ENCODE measurements at places on chromosomes 16 and 17. TPM values are rescaled to one million over a fixed set of nuclear protein-coding genes. Genes with fewer than 3 reads are reported as not detected.
A peak's percentile ranks its signal among the peaks of the same experiment; 100 is the strongest.

- DNase-seq, result no peak
Measured at GRCh38 chr17:49382556-49382955, 20.5 kb upstream of the ZNF652 start.

- DNase-seq, result peak; percentile 65
Measured at GRCh38 chr16:56370875-56371659, 54.3 kb downstream of the AMFR start.

DNA sequence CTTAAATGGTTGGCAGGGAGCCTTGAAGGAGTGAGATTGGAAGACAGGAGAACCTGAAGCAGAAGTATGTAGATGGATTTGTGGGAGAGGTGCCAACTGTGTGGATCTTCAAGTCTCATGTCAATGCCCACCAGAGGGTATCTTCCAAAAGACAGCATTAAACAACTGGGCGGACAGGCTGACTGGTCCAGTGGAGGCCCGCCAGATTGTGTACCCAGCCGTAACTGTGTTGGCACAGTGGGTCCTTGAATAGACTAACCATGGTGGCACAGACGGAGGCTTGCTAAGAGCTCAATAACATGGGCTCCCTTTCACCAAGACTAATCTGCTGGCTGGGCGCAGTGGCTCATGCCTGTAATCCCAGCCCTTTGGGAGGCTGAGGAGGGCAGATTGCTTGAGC, 24.2 kb upstream of the RBBP6 start:
- DNase-seq, result no peak

DNA sequence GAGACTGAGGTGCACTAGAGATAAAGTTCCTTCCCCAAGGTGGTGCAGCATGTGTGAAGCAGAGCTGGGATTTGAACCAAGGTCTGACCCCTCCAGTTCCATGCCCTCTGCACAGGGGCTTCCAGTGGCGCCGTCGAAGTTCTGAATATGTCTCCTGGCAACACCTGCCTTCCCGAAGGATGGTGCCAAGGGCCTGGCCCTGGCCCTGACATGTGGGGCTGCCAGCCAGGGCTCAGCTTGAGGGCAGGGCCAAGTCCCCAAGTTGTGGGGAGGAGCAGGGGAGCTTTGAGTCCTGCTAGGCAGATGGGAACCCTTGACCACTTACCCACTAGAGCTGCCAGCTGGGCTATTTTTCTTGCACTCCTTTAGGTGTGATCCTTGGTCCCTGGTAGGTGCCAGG, 56.4 kb downstream of the NKD1 start:
- DNase-seq, result no peak

GRCh38 chr17:56172517-56172982, 19.3 kb downstream of the ANKFN1 start:
- peak; percentile 58 for DNase-seq

GRCh38 chr17:72422505-72423285, 301.9 kb downstream of the SOX9 start:
- DNase-seq, result peak; percentile 59

GRCh38 chr16:8175411-8175810, 414.9 kb downstream of the TMEM114 start:
- DNase-seq, result no peak

The PDPR gene
- 33.6 TPM for total RNA-seq

- DNase-seq, result peak; percentile 7
Measured at GRCh38 chr16:31253642-31254045, 6.1 kb upstream of the ITGAM start.

The KRT24 gene
- not detected for total RNA-seq

GRCh38 chr17:40951011-40951622, 13.7 kb upstream of the KRT23 start:
- no peak for DNase-seq

DNA sequence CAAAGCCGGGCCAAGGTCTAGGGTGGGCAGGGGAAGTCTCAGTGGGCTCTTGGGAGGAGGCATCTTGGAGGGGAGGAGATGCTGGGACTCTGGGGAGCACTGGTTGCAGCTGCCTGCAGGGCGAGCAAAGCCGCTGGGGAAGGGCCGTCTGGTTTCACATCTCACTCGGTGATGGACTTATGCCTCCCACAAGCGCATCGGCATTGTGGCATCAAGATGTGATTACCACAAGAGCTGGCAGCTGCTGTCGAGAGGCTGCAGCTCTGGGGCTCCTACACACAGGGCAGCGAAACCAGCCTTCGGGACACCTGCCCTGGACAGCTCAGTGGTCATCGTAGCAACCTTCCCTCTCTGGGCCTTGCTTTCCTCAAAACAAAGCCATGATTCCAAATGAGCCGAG, 3.1 kb upstream of the KCNJ12 start:
- DNase-seq, result no peak

GRCh38 chr17:76630151-76630550, 13.4 kb downstream of the ST6GALNAC1 start:
- DNase-seq, result no peak

The OR1A1 gene
- total RNA-seq, result not detected

DNA sequence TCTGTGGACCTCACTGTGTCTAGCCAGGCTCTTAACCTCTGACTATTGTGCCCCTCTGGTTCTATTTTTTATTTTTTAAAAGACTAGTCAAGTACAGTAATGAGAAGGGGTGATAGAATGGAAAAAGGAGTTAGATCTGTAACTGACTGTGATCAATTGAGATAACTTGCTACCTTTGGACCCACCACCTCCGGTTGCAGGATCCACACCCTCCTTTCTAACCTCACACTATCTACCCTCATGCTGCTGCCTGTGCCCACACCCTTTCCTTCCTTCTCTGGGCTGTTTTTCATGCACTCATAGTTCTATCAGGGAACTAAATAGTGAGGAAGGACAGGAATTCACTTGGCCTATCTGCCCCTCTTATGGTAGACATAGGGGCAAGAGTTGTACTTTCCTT, 172.3 kb downstream of the KATNIP start:
- DNase-seq, result no peak

GRCh38 chr17:83173914-83174361, 94.5 kb downstream of the METRNL start:
- DNase-seq, result no peak

The HASPIN gene
- 0.55 TPM for total RNA-seq

DNA sequence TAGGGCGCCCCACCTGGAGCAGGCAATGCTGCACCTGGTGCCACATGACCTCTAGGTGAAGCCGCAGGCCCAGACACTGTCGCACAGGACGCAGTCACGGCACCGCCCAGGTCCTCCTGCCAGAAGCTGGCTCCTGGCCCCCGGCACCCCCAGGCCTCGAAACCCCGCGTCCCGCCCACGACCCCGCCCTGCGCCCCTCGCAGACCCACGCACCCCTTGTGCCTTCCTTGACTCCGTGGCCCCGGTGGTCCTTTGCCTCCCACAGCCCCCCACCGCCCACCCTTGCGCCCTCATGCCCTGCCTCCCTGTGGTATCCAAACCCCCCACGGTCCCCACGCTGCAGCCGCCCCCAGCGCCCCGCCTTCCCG, 6.3 kb upstream of the C1QTNF8 start:
- no peak for DNase-seq

- DNase-seq, result no peak
Measured at GRCh38 chr17:60138769-60139437, 10.9 kb upstream of the CA4 start.

GRCh38 chr16:89268987-89269735, 51.7 kb downstream of the ZNF778 start:
- DNase-seq, result no peak

The AIPL1 gene
- total RNA-seq, result not detected

The PPL gene
- 78.5 TPM for total RNA-seq

DNA sequence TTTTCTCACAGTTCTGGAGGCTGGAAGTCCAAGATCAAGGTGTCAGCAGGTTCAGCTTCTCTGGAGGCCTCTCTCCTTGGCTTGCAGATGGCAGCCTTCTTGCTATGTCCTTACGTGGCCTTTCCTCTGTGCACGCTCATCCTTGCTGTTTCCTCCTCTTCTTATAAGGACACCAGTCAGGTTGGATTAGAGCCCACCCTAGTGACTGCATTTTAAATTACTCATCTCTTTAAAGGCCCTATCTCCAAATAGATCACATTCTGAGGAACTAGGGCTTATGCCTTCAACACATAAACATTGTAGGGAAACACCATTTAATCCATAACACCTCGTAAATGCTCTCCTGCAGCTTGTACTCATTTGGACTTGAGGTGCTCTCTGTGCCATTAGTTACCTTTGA, 36.3 kb downstream of the DHRS7C start:
- no peak for DNase-seq

The CDH15 gene
- 0.09 TPM for total RNA-seq

The CHRNE gene
- total RNA-seq, result 1.2 TPM

The CCL1 gene
- total RNA-seq, result not detected

- no peak for DNase-seq
Measured at GRCh38 chr16:57377080-57377841, 5.0 kb downstream of the CX3CL1 start.

DNA sequence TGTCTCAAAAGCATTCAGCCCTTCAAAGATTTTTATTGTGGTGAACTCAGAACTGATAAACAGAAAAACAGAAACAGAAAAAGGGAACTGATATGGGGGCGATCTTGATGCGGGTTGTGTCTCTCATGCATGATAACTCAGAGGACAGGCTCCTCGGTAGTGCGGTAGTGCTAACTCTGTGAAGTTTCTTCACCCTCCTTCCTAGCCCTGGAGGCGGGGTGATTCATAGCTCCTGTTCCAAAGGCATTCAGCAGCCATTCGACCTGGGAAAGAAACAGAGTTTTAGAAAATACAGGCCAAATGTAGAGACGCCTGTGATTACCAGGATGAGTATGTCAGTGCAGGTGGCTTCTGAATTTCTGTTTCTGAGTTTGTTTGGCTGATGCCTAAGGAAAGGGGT, 5.5 kb upstream of the MAF start:
- no peak for DNase-seq

- no peak for DNase-seq
Measured at GRCh38 chr17:43215341-43215740, 3.7 kb downstream of the TMEM106A start.

GRCh38 chr16:23403547-23403946, 49.4 kb downstream of the COG7 start:
- no peak for DNase-seq

- DNase-seq, result peak; percentile 31
Measured at GRCh38 chr17:39069114-39069756, 82.2 kb downstream of the PLXDC1 start.

- DNase-seq, result no peak
Measured at GRCh38 chr17:19347323-19348080, 15.0 kb downstream of the B9D1 start.

The C1QTNF8 gene
- not detected for total RNA-seq

GRCh38 chr16:30570636-30571444, 674 bp downstream of the ZNF688 start:
- DNase-seq, result peak; percentile 67

The ABCA10 gene
- total RNA-seq, result 3.5 TPM

GRCh38 chr17:37740915-37741314, 3.9 kb downstream of the HNF1B start:
- DNase-seq, result no peak

DNA sequence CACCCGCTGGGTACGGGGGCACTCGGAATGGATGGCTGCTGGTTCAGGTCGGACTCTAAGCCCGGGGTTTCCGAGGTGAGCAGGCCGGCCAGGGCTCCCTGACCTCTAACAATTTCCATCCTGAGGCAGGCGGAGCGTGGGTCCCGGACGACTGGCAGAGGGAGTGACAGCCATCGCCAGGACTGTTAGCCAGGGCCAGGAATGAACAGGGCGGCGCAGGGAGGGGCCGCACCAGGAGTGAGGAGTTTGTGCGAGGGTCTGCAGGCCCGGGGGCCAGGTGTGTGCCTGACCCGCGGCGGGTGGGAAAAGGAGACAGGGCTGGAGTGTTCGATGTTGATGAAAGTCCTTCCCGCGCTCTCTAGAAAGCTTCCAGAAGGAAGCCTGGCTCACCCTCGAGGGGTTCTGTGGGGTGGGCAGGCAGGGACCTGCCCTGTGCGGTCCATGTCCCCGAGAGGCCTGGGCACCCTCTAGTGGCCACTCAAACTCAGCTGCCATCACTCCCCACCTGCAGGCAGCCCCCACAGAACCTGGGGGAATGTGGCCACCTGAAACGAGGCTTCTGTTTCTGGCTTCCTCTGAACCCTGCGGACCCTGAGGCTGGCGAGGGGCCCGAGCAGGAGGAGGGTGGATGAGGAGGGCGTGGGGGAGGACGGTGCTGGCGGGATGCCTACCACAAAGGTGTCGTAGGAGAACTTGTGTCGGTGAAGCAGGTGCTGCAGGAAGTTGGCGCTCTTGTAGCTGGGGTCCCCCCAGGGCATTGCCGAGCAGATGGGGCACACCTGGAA, 8.2 kb downstream of the RNF166 start:
- no peak for DNase-seq

The DNASE1L2 gene
- total RNA-seq, result 1.0 TPM

The HBQ1 gene
- total RNA-seq, result not detected

GRCh38 chr16:3810198-3810664, 70.3 kb downstream of the CREBBP start:
- no peak for DNase-seq

DNA sequence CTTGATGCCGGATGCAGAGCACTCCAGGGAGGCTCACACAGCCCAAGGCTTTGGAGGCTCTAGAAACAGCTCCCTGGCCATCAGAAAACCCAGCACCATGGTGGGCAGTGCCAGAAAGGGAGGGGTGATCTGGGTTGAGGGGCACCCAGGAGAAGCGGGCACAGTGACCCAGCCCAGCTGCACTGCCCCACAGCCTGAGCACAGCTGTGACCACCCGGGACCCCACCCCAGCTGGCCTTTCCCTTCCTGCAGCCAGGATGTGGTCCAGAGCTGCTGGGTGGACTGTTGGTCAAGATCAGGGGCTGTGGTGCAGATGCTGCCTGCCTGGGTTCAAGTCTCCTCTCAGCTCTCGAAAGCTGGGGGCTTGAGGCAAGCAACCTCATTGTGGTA, 223.1 kb downstream of the ZNF423 start:
- DNase-seq, result peak; percentile 9

DNA sequence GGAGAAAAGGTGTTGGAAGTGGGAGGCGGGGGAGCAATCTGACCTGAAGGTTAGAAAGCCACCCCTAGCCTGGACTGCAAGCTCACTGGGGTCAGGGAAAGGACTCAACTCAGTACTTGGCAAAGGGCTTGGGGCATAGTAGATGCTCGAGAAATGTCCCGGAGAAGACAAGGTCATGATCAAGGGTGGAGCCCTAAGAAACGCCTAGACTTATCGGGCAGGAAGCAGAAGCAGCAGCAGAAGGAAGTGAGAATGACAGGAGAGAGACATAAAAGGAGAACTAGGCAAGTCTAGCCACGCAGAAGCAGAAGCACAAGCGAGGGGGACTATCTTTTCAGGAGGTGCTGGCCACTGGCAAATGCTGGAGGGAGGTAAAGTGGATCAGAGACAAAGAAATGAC, 10.2 kb downstream of the COTL1 start:
- no peak for DNase-seq
